HuH-7 (cell line): ENCODE measurements at places on chromosomes 7 and 10.
A peak's percentile ranks its signal among the peaks of the same experiment; 100 is the strongest.

DNA sequence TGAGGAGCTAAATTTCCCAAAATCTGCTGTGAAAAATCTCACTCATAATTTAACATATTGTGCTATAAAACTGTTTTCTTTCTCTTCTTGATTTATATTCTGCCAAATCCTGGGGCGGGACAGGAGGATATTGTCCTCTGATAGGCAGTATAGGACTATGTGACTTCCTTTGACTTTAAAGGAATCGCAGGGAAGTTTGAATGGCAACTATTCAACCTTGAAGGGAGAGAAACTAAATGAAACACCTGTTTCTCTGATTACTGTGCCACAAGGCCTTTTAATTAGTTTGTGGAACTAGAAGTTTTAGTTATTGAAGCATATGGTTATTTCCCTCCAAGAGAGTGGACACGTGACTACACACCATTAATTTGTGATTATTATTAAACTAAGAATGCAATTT is 607.4 kb downstream of the GATA3 start:
- no peak for DNase-seq

DNA sequence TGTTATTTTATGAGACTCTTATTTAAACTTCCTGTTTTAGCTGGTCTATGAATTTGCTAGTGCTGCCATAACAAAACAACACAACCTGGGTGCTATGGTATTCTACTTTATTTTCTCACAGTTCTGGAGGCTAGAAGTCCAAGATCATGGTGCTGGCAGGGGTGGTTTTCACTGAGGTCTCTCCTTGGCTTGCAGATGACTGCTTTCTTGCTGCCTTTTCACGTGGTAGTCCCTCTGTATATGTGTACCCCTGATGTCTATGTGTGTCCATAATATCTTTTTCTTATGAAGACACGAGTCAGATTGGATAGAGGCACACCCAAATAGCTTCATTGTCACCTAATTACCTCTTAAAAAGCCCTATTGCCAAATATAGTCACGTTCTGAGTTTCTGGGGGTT is 270.5 kb downstream of the BMPER start:
- no peak for DNase-seq

DNA sequence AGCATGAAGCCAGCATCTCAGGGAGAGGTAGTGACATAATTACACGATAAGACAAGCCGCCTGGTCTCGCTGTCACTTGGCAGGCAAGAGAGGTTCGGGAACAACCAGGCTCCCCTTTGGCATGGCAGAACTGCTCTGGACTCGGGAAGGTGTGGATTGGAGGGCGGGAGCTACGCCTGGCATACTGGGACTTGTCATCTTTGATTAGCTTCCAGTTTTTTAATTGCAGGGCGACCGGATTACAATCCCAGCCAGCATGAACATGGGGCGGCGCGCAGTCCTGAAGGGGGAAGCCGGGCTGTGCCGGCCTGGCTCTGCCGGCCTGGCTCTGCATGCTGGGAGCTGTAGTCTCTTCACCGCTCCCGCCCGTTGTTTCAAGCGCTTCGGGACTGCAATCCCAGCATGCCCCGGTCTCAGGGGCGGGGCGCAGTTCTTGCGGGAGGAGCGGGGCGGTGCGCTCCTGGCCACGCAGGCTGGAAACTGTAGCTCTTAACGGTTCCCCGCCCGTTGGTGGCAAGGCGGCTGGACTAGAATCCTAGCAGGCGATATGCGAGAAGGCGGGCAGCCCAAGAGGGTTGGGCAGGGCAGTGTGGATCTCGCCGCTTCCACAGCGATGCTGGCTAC is 45.5 kb upstream of the ZNF716 start:
- no peak for DNase-seq

- no peak for DNase-seq
Observed at GRCh38 chr7:120829487-120829886, 28.5 kb downstream of the TSPAN12 start.

DNA sequence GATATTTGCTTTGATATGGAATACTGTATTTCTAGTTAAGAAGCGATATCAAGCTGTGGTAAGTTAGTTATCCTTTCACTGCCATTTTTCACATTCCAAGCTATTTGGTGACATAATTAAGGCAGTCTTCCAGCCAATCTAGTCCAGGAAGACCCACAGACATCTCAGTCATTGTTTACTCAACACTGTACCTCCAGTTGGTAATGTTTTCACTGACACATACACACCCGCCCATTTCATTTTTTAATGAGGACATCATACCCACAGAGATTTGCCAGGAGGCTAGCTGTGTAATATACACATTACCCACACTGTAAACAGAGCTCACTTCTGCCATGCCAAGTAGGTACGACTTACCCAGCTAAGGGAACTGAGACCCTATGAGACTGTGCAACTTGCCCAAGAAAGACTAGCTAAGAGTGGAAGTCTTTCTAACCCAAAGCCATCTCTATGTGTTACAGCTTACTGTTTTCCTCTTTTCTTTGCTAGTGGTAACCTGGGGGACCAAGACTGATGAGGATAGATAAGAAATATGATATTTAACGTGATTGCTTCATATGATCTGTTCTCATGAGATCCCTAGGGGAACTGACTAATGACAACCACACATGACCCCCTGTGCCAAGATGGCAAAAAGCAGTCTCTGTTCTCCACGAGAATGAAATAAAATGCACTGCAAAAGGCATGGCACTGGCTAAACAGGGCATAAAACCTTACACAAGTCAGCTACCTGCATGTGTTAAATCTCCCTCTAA is 179.0 kb downstream of the DGKI start:
- no peak for DNase-seq

DNA sequence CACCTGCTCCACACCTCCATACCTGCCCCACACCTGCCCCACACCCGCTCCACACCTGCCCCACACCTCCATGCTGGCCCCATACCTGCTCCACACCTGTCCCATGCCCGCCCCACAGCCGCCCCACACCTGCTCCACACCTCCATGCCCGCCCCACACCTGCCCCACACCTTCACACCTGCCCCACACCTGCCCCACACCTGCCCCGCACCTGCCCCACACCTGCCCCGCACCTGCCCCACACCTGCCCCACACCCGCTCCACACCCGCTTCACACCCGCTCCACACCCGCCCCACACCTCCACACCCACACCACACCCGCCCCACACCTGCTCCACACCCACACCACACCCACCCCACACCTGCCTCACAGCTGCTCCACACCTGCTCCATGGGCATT is 53.0 kb downstream of the PARP12 start:
- no peak for DNase-seq

DNA sequence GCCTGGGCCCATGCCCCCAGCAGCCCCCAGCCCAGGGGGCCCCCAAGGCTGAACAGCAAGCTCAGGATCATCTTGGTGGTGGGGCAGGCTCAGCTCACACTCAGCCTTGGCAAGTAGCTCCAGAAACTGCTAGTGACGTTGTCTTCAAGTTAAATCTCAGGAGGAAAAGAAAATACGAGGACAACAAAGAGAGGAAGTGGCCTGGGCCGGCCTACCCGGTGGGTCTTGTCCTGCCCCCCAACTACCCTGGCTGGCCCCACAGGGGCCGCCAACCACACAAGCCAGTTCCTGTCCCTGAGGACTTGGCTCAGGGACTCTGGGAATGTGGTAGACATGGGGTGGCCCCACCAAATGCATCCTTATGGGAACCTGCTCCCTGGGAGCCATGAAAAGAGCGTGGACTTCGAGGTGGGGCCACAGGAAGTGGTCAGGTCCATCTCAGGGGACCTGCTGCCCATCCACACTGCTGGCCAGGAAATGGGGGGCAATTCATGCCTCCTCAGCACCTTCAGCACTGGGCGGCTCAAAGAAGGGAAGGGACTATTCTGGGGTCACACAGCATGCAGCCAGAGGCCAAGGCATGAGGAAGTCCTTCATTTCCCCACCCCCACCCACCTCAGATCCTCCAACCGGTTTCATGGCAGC is at the start of gene MMRN2:
TSS of gene MMRN2 (minus strand) at position 145 of the 645 bp plus-strand sequence. CDS start at position 71, 74 bp downstream.
- DNase-seq, result no peak

DNA sequence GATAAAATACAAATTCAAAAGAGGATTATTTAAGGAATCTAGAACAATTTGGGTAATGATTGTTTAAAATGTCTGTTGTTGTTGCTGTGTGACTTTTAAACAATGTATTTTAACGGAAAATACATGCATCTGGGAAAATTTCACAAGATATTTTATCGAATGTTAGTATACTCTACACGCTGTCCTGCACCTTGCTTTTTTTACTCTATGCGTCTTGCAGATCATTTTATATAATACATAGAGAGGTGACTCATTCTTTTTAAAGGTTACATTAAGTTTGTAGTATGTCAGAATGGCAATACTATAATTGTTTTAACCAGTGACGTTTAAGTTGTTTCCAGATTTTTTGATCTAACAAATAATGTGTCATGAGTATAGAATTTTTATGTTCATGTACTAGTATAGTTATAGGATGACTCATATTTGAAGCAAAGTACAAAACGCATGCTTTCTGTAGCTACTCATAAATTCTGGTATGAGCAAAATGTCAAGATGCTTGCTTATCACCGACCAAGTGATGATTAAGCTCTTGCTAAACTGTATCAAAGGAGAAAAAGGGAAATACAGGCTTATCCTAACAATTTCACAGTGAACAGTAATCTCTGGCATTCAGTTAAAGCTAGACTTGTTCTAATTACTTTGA is 4.9 kb downstream of the DKK1 start:
- DNase-seq, result no peak

GRCh38 chr10:57260175-57260574 is 899.1 kb upstream of the ZWINT start:
- DNase-seq, result no peak

- DNase-seq, result no peak
Observed at GRCh38 chr7:44224080-44224973, 23.5 kb downstream of the YKT6 start.

GRCh38 chr10:129390726-129391125 is 76.3 kb upstream of the MGMT start:
- no peak for DNase-seq

- DNase-seq, result peak; percentile 36
Observed at GRCh38 chr7:23531050-23531793, 559 bp downstream of the TRA2A start.

DNA sequence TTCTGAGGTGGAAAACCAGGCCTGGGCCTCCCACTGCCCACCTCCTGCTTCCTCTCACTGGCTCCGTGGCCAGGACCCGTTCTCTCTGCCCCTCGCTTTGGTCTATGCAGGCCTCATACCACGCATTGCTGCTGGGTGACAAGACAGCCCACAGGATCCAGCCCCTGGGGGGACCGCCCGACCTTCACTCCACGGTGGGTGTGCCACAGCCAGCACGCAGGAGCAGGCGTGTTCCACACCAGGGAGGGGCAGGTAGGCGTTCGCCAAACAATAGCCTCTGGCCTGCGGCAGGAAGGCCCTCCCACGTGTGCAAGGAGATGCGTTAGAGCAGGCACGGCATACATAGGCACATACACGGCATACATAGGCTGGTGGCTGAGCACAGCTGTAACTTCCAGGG is 233.4 kb downstream of the WDR37 start:
- no peak for DNase-seq

DNA sequence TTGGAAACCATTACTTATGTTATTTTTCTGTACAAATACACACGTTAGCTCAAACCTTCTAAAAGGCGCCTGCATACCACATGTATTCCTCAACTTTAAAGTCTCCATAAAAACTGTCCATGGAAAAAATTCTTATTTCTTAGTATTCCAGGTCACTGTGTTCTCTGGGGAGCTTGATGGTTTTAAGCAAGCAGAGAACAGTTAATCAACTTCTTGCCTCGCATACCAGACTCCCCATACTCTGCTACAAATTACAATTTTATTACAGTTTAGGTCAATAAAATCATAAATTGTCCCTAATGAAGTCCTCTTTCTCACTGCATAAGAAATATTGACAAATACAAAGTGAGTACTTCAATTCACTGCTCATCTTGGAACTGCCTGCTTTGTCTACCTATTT is 77.0 kb upstream of the GPR22 start:
- DNase-seq, result no peak

DNA sequence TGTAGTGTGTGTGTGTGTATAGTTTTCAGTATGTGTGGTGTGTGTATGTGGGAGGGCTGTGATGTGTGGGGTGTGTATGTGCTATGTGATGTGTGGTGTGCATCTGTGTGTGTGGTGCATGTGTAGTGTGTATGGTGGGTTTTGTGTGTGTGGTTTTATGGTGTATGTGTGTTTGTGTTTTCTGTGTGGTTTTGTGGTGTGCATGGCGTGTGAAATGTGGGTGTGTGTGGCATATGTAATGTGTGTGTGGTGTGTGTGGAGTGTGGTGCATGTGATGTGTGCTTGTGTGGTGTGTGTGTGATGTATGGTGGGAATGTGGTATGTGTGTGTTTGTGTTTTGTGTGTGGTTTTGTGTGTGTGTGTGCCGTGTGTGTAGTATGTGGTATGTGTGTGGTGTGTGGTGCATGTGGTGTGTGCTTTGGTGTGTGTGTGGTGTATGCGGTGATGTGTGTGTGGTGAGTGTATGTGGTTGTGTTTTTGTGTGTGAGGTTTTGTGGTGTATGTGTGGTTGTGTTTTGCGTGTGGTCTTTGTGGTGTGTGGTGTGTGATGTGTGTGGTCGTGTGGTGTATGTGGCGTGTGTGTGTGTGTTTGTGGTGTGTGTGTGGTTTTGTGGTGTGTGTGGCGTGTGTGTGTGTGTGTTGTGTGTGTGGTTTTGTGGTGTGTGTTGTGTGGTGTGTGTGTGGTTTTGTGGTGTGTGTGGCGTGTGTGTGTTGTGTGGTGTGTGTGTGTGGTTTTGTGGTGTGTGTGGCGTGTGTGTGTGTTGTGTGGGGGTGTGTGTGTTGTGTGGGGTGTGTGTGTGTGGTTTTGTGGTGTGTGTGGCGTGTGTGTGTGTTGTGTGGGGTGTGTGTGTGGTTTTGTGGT is 18.0 kb upstream of the PPP2R2D start:
- no peak for DNase-seq

DNA sequence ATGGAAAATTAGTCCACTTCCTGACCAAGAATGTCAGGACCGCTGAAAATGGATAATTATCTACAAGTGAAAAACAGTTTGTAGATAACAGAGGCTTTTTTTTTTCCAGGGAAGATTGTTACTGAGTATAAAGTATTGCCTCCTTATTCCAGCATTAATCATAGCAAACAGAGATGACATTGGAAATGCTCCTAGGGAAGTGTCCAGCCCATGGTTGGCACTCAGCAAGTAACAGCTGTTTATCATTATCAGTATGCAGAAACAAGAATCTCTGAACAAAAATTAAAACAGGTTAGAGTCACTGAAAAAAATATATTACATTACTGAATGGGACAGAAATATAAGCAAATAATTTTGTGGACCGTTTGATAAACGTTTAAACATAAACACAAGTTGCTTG is 14.6 kb downstream of the FGL2 start:
- DNase-seq, result no peak

- DNase-seq, result peak; percentile 12
Observed at GRCh38 chr7:104267701-104268368, 60.0 kb upstream of the ORC5 start.

- DNase-seq, result peak; percentile 68
Observed at GRCh38 chr10:52313933-52314821, at the start of gene DKK1. TSS of gene DKK1 (plus strand) at chr10:52314281. CDS start at chr10:52314435, 154 bp downstream.

GRCh38 chr7:137130751-137131158 is 212.8 kb downstream of the PTN start:
- DNase-seq, result no peak

- DNase-seq, result no peak
Observed at GRCh38 chr10:44982496-44982895, 3.9 kb upstream of the DEPP1 start.
